Neural crest cell (in vitro differentiated cells): ENCODE measurements at places on chromosomes 2 and 18. TPM values are rescaled to one million over a fixed set of nuclear protein-coding genes. Genes with fewer than 3 reads are reported as not detected.

GRCh38 chr18:22934789-22935188 lies 1.7 kb downstream of the RBBP8 start:
- no peak for DNase-seq

- no peak for DNase-seq
These were observed 39.8 kb downstream of the ANO7 start for GRCh38 chr2:241228081-241228859.

GRCh38 chr18:22939649-22940048 lies 6.5 kb downstream of the RBBP8 start:
- no peak for DNase-seq

DNA sequence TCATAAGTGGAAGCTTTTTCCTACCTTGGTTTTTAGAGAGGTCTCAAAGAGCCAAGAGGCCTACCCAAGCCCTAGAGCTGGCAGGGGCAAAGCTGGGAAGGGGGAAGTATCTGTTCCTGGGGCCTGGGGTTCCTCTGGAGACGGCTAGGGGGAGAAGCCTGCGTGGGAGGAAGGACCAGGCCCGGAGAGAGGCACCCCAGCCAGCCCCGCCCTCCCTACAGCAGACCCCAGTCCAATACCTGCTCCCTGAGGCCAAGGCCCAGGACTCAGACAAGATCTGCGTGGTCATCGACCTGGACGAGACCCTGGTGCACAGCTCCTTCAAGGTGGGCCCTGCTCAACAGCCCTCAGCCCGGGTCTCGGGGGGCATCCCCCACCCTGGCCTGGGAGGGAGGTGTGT lies 2.2 kb downstream of the CTDSP1 start:
- no peak for DNase-seq

The MTHFD2 gene
- 95.7 and 101 TPM in 2 replicates for total RNA-seq
